T-helper 22 cell (primary cell): ENCODE measurements at places on chromosomes 6 and 20.

DNA sequence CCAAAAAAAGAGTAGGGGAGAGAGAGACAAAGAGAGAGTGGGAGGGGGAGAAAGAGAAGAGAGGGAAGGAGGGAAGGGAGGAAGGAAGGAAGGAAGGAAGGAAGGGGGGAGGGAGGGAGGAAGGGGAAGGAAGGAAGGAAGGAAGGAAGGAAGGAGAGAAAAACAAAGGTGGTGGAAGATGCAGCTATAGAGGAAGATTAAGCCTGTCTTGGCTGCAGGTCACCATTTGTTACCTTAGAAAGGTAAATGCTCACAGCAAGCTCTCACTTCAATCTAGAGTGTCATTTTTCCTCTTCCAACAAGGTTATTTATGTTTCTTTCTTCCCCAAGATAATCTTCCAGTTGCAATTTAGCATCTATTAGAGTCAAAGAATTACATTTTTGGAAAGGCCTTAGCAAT, 284.0 kb downstream of the PHACTR1 start:
- no peak for DNase-seq

- DNase-seq: no peak
Measured at GRCh38 chr6:69775941-69776340, 20.9 kb downstream of the LMBRD1 start.

GRCh38 chr20:542777-543368, 717 bp downstream of the CSNK2A1 start:
- DNase-seq: no peak

DNA sequence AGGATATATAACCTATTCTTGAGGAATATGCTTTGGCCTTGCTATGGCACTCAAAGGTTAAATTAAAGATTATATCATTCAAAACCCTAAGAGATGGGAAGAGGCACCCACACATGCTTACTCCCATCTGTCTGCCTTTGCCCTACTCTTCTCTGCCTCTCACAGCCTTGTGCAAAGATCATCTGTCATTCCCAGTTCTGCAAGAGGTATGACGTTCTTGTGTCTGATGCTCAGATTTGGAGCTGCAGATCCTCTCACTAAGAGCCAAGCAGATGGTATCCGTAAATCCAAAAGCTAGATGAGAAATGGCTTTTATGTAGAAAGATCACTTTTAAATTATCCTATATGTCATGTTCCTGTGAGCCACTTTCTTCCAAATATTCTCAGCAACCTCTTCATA, 112.0 kb downstream of the GPR63 start:
- DNase-seq: no peak

DNA sequence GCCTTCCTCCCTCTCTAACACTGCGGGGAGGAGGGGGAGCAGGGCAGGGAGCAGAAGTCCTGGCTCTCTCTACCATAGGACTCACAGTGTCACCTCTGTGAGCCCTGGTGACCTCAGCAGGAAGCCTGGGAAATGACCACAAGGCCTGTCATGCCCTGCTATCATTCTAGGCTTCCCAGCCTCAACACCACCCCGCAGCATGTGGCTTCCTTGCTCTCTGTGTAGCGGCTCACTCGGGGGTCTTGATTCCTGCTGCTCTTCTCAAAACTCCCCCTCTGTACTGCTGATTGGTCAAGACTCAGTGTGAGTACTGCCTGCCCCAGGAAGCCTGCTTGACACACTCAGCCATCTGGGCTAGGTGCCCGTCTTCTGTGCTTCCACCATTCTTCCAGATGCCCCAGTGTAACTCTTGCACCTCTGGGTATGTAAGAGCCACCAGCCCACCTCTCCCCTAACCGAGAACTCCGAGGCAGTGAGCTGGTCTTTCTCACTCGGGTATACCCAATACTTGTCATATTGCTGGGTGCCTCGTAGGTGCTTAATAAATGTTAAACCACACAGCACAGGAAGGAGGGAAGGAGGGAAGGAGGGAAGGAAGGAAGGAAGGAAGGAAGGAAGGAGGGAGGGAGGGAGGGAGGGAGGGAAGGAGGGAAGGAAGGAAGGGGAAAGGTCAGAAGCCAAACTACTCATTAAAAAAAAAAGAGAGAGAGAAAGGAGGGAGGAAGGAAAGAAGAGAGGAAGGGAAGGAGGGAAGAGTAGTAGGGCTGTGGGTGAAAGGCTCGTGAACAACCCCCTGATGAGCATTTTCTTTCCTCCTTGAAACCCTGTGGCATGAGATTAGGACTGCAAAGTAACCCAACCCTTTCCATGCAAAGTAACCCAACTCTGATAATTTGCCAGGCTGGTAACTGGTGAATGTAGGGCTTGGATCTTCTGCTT, 5.0 kb downstream of the MDFI start:
- DNase-seq: no peak

DNA sequence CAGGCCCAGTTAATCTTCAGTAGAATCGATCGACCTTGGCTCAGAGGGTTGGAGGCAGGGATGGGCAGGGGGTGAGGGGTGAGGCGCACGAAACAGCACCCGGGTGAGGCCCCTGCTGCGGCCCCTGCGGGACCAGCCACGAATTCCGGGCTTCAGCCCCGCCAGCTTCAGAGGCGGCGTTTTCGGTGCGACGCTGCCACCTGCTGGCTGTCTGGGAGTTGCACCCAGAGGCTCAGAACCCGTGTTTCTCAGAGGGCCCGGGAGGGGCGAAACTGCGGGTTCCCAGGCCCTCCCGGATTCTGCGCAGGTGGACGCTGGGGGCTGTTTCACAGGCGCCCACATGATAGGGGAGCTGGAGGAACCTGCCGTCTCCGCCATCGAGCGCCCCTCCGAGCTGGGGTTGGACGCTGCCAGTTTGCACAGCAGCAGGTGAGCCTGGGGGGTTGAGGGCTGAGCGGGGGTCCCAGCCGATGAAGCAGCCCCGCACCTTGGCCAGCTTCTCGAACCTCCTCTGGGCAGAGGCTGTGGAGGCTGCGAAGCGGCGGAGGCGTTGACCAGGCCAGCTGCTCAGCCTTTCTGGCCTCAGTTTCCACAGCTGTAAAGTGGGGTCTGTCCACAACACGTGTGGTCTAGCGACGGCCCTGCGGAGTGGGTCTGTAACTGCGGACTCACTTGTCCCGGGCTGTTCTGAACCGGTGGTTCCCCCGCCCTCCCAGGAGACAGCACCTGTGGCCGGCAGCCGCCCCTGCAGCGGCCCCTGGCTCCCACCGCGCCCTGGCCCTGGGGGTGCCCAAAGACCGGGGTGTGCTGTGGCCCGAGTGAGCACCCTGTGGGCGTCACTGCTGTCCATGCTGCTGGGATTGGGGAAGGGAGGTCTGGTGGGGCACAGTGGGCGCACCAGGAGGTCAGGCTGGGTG, 2.5 kb upstream of the BHLHE23 start:
- DNase-seq: peak; percentile 52

GRCh38 chr6:108291091-108291490, 3.8 kb upstream of the AFG1L start:
- DNase-seq: no peak

DNA sequence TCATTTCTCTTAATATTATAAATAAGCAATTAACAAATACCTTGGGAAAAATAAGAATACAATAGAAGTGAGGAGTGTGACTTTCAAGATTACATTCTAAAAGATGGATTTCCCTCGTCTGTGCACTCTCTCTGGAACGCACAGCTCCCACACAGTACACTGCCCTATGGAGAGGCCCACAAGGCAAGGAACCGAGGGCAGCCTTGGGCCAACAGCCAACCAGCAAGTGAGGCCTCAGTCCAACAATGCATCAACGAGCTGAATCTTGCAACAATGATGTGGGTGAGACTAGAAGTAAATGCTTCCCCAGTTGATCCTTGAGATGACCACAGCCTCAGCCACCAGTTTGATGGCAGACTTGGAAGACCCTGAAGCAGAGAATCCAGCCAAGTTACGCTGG, 34.5 kb upstream of the AVP start:
- no peak for DNase-seq

DNA sequence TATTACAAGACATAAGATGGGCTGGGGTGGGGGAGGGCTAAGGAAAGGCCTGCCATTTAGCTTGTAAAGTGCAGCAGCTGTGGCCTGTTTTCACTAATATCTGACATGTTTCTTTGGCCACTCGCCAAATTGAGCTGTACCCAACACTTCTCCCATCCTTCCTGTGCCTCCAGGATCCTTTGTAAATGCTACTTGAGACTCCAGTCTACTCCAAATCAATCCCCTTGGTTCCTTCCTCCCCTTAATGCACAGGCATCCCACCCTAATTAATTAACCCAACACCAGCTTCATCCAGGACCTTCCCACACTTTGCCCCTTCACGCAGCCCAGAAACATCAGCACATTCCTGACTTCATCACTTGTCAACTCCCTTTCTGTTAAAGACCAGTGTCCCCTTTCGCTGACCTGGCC, 55.0 kb upstream of the TCF21 start:
- DNase-seq: no peak

GRCh38 chr6:151353795-151354194, 37.6 kb downstream of the ZBTB2 start:
- no peak for DNase-seq

DNA sequence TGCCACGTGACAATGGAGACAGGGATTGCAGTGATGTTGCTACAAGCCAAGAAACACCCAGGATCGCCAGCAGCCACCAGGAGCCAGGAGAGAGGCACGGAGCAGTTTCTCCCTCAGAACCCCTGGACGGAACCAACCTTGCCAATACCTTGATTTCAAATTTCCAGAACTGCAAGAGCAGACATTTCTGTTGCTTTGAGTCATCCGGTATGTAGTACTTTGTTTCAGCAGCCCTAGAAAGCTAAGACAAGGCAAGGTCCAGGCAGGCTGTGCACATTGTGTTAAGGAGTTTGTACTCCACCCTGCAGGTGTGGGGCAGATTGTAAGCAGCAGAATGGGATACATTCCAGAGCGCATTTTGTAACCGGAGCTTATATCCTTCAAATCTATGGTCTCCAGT, 48.3 kb downstream of the TRERF1 start:
- DNase-seq: no peak

DNA sequence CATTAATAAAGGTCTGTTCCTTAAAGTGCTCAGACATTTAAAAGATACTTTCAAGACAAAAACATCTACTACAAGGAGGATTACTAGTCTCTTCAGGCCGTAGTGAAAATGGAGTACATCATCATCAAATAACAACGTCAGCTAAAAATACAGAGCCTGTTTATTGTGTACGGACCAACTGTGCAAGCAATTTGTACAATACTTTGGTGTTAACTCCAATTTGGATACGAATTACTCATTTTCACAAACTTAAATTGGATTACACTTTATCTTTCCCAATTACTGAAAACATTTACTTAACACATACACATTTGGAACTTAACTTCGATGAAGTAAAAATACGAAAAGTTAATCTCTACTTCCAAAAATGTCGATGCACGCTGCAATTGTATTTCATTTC, 802 bp downstream of the CYP39A1 start:
- no peak for DNase-seq

DNA sequence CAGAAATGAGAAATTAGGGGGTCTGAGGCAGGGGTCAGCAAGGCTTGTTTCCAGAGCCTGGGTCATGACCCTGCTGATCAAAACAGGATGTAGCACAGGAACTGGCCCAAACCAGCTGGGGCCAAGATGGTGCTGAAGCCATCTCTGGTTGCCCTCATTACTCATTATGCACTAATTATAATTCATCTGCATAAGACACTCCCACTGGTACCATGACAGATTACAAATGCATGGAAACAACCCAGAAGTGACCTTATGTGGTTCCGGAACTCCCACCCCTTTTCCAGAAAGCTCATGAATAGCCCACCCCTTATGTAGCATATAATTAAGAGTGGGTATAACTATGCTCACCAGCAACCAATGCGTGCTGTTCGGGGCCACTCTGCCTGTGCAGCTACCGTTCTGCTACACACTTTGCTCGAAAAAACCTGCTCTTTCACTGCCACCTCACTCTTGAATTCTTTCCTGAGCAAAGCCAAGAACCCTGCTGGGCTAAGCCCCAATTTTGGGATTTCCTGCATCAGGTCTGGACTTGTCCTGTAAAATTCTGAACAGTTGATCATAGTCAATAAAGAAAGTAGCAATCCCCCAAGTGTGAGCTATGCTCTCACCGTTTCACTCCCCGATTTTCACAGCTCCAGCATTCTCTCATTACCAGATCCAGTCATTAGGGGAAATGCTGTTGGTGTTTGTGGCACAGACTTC, 122.3 kb downstream of the WDR27 start:
- no peak for DNase-seq

- no peak for DNase-seq
Measured at GRCh38 chr6:7701212-7701834, 24.6 kb upstream of the BMP6 start.

DNA sequence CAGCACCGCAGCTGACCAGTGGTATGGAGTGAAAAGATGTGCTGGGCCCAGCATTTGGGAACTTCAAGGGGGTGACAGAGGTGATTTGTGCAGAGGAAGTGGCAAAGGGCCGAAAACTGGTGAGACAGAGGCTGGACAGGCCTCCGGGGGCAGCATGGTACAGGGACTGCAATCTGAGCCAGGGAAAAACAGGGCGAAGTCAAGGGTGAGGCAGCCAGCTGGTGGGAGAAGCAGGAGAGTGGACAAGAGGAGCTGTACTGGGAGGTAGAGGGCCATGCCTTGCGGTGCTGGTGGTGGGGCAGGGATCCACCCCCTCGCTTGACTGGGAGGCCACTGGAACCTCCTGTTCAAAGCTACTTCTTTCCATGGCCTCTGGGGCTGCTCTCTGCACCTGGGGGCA, 7.3 kb upstream of the GFRA4 start:
- DNase-seq: no peak

DNA sequence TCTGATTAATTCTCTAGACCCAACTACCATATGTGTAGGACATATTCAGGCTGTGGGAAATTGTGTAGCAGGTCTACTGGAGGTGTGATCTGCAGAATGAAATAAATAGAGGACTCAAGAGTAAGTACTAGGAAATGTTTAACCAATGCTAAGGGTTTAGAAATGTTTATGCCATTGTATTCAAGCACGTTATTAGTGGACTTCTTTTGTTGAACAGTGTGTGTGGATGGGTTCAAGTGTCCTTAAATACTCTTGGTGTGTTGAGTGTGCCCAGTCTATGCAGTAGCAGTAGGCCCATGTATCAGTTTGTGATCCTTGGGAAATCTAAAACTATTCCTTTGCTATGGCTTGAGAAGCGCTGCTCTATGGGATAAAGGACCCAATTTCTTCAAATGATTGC, 112.1 kb downstream of the FARS2 start:
- DNase-seq: no peak

DNA sequence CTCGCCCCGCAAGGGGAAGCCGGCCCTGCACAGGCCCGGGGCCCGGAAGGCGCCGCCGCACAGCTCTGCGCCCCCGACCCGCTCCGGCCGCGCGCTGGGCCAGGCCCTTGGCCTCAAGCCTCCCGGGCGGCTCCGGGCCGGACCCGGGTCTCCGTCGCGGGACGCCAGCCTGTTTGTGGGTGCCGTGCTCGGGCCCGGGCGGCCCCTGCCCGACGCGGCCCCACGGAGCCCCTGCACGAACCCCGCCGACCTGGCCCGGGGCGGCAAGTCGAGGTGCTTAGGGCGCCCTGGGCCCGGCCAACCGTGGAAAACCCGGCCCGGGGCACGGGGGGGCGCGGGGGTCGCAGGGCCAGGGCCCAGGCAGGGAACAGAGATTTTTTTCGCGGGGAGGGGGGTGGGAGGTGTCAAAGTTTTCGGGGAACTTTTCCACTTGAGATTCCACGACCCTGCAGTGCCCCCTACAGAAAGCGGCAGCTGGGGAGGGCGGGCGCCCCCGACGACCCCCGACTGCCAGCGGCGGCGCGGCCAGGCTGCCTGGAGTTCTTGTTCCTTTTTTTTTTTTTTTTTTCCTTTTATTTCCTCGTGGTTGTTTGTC, 805 bp upstream of the STX16 start:
- peak; percentile 18 for DNase-seq
